Posterior cingulate gyrus (tissue), 11 donors: ENCODE measurements at places on chromosomes 3 and 15.

DNA sequence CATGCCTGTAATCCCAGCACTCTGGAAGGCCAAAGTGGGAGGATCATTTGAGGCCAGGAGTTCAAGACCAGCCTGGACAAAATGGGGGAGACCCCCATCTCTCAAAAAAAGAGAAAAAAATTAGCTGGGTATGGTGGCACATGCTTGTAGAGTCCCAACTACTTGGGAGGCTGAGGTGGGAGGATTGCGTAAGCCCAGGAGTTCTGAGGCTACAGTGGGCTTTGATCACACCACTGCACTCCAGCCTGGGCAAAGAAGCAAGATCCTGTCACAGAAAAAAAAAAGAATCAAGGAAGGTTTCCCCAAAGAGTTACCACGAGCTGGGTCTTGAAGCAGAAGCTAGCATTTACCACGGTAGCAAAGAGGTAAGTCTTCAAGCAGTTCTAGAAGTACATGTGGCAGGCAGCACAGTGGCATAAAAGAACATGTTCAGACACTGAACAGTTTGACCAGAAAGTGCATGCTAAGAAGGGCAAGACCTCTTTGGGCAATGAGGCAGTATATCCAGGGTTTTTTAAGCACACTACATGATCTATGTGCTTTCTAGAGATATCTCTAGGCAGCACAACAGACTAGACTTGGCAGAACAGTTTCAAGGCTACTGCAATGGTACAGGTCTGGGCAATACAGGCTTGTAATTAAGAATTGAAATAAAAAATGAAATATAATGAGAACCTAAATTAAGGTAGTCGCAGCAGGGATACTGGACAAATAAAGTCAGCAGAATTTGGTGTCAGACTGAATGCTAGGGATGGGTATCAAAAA, 418.5 kb downstream of the SHQ1 start:
- no peak for DNase-seq

DNA sequence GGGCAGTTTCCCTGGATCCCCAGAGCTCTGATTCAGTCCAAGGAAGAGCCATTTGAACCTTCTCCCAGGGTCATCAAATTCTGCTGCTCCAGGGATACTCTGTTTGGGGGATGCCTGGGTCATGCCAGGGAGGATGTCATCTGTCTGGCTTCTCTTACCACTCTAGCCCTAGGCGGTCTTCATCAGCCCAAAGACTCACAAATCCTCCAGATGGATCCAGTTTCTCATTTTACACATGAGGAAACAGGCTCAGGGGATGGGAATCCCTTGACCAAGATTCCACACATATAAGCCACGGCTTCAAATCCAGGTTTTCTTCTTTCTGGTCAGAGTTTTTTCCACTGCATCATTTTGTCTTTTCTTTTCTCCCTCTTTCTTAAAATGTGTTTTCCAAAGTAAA, 36.7 kb downstream of the SLC28A1 start:
- DNase-seq: no peak

GRCh38 chr3:139552632-139553365, 13.3 kb upstream of the RBP1 start:
- no peak for DNase-seq

DNA sequence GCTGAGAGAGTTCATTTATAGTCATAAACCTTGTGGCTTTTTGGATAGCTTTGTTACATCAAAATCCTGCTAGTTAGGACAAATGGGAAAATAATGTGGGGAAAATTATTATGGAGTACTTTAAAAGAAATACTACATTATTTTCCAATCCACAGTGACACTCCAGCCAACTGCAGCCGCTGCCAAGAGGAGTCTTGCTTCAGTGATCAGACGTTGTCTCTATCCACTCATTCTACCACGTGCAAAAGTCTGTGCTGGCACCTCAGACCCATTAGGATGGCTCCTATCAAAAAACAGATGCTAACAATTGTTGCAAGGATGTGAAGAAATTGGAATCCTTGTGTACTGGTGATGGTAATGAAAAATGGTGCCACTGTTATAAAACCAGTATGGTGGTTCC, 128.6 kb upstream of the IQSEC1 start:
- DNase-seq: no peak

DNA sequence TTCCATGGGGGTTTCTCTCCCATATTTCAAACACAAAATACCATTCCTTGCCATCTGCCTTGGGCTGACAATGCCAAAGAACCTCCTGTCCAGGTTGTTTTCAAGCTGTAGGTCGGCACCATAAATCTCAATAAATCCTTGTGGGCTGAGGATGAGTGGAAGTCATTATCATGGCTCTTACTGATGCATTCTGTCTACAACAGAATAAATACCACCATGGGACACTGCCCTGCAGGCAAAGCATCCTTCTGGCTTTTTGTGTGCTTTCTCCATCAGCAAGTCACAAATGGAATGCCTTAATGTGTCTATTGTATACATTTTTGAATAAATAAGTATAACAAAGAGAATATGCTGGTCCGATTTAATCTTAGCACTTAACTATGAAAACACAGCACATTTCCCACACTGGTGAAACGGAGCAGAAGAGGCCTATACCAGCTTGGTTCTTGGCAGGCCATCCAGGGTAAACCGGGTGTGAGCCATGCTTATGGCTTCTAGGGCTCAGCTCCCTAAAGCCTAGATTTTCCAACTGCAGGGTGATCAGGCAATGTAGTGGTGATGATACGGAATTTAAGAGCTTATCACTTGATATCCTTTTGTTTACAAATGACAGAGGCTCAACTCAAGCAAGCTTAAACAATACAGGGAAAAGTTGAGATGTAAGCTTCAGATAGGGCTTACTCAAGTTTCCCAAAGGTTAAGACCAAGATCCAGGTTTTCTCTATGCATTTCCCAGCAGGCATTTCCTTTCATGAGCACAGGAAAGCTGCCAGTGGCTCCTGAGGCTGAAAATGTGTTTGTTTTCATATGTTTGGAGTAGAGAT, 133.2 kb upstream of the LRTM1 start:
- DNase-seq: no peak

- no peak for DNase-seq
These were observed 51.7 kb downstream of the CHSY1 start for GRCh38 chr15:101200181-101200580.

GRCh38 chr15:99438224-99438585, 127.6 kb upstream of the MEF2A start:
- DNase-seq: no peak

DNA sequence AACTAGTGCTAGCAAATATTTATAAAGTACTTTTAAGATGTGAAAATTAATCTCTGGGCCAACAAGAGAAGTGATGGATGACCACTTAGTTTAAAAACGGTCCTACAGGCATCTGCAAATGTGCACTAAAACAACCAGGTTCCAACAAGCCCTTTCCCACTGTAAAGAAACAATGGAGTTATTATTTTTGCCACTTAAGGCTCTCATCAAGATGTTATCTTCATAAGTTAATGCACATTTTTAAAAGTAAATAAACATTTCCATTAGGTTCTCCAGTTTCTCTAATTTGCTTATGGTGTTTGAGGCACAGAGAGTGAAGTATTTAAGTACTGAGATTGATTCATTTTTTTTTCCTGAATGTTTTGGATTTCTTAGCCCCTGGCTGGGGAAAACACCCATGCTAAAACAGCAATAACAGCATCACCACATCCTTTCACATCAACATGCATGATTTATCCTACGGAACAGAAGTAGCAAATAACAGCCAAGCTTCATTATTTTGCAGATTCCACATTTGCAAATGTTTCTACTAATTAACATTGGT, 20.8 kb downstream of the ABI3BP start:
- DNase-seq: no peak

DNA sequence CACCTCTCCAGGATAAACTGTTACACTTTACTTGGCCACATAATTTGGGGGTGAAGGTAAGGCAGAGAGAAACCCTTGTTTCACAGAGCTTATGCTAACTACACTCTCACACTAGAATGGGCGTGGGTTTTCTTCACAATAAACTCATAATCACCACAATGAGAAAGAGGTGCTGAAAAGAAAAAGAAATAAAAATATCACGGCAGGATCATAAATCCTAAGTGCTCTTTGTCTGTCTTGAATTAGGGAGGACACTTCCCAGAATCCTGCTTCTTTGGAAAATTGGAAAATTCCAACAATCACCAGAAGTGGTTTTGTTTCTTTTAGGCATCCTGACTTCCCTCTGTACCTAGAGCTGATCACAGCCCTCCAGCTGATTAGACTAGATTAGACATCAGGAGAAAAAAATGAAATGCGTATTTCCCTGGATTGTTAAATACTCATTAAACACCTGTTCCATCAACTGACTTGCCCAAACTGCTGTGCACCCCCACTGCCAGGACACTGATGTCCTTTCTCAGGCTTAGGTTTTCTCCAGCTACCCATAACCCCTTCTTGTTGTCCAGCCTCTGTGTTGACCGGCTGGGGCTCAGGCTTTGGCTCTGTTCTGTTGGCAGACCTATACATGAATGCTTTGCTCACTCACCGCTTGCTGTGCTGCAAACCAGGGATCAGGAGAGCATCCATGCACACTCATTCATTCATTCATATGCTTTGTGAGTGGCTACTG, 41.6 kb upstream of the ACKR4 start:
- no peak for DNase-seq

DNA sequence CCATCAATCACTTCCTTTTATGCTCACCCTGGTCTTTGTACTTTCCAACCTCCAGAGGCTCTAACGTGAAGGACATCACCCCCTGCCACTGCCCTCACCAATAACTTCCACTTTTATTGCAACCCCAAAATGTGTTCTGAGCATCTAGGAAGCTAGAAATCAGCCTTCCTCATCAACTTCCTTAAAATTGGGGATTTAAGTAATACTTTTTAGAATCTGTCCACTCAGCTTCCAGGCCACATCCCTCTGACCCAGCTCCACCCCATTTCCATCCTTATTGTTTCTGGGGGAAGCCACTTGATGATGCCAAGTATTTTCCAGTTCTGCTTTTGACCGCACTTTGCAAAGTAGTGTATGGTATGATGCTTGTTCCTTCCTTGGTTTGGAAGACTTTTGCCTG, 73.5 kb upstream of the XCR1 start:
- no peak for DNase-seq

- no peak for DNase-seq
These were observed 44.8 kb upstream of the KCNH8 start for GRCh38 chr3:19103510-19103909.

- no peak for DNase-seq
These were observed 16.7 kb downstream of the C2CD4A start for GRCh38 chr15:62083194-62084154.

- no peak for DNase-seq
These were observed 532.3 kb downstream of the FOXP1 start for GRCh38 chr3:71051259-71051595.

- no peak for DNase-seq
These were observed 145.8 kb downstream of the CBLB start for GRCh38 chr3:105722943-105723556.

DNA sequence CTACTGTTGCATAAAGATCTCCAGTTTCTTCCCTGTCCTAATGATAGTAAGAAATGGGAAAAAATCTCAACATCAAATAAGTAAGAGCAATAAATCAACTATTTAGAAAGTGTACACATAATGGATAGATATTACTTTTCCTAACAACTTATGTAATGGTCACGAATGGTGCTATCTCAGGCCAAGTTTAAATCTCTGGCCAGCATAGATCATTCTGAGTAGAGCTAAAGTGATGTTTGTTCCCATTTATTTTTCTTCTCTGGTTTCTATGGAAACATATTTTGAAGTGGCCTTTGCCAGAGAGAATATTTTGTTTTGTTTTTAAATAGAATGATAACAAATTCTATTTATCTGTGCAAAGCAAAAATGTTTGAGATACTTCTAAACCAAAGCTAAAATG, 249.7 kb upstream of the TTC14 start:
- DNase-seq: no peak

DNA sequence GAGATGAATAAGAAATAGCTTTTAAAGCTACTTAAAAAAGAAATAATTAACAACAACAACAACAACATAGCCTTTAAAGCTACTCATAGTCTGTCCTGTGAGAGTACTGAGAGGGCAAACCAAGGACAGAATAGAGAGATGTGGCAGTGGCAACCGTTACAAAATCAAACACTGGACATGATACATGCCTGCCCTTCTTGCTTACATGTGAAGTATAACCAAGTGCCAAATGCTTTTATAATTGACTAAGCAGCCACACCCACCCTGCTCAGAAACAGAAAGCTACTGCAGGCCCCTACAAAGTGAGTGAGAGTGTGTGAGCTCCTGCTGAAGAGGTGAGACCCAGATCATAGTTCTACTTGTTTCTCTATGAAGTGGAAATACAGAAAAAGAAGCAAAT, 38.4 kb downstream of the NDUFB4 start:
- DNase-seq: no peak

DNA sequence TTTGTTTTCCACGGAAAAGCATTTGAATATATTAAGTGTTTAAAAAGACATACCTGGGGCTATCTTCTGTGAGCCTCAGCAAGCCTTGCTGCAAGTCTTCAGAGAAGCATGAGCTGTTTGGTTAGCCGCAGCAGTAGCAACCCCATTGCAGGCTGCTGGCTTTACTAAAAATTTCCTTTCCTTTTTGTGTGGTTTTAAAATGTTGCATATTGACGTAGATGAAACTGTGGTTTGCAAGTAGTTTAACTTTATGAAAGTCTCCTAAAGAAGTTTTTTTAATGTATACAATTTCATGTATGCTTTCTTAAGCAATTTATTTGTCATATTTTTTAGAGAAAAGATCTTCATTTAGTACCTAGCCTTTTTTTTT, at the start of gene GPR171:
Gene GPR171, minus strand, starts transcription at position 166 of the 370 bp plus-strand sequence. CDS start 3,830 bp downstream, outside the sequence.
- DNase-seq: no peak

GRCh38 chr3:150797155-150797554, 34.2 kb upstream of the SIAH2 start:
- DNase-seq: no peak

GRCh38 chr15:35104526-35105147, 19.5 kb upstream of the NANOGP8 start:
- no peak for DNase-seq

GRCh38 chr3:78754066-78754743, 1013.6 kb downstream of the ROBO1 start:
- DNase-seq: no peak

DNA sequence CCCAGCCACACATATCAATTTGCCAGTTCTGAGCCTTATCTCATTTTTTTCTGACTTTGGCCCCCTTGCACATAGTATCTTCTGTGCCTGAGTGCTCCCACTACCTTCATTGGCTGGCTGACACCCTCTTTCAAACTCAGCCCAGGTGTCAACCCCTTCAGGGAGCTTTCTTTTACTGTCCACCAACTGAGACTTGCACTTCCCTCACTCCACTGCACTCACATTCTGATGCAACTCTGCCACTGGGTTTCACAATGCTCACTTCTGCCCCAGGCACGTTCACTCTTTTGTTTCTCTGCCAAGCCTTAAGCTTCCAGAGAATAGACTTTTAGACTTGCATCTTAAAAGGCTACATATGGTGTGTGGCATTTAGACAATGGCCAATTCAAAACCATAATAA, 101.5 kb upstream of the CBLB start:
- no peak for DNase-seq

- DNase-seq: no peak
These were observed 196.4 kb downstream of the SUCNR1 start for GRCh38 chr3:152069871-152070270.

- DNase-seq: no peak
These were observed 887.4 kb upstream of the EPHA6 start for GRCh38 chr3:95926904-95927501.

DNA sequence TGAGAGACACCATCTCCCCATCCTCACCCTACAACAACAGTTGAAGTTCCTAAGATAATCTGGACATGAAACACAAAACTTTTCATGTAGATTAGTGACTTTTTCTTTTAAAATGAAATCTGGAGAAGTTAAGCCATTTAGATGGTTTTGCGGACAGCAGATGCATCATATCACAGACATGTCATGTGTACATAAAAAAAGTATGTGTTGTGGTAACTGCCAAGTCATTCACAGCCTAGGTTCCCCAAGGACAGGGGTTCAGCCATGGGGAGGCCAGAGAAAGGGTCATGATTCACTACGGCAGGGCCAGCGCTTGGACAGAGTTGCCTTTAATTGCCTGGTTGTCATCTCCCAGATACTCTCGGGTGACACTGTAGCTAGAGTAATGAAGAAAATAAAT, 163.2 kb downstream of the PDZRN3 start:
- DNase-seq: no peak
